ENCODE measurements at places on chromosomes 5 and 9.

- no peak for DNase-seq
Observed at GRCh38 chr9:9133526-9133925, 1333.9 kb upstream of the DMAC1 start.

GRCh38 chr5:110738503-110738811 is 350 bp upstream of the SLC25A46 start:
- no peak for DNase-seq

DNA sequence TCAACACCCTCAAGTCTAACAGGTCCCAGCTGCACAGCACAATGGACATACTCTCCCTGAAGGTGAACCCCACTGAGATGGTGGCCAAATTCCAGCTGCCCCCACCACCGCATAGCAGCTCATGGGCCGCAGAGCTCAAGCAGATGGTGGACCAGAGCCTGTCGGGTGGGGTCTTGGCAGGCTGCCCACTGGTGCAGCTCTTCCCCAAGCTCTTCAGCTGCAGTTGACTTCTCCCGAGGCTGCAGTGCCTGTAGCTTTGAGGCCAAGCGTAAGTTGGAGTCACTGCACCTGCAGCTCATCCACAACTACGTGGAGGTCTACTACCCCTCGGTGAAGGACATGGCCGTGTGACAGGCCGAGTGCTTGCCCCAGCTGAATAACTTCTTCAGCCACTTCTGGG is 56.6 kb upstream of the SPTLC1 start:
- DNase-seq = no peak

DNA sequence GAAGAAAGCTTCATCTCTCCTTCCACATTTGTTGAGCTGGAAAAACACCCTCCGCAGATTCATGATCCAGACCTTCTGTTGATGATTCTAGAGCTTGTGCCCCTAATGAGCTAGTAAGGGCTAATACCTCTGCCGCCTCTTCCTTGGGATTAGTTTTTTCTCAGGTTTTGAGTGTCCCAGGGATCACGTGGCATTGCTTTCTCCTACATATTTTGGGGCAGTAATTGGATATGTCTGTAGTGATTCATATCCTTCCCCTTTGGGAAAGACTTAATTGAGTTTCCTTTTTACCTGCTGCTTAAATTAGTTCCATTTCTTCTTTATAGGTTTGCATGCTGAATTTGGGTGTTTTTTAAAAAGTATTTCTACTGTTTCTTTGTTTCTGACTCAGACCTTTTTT is 143.9 kb downstream of the GOLPH3 start:
- no peak for DNase-seq

- DNase-seq = no peak
Observed at GRCh38 chr5:81161012-81161601, 72.0 kb upstream of the CKMT2 start.

GRCh38 chr9:100466829-100467221 is 6.1 kb upstream of the TMEFF1 start:
- no peak for DNase-seq

DNA sequence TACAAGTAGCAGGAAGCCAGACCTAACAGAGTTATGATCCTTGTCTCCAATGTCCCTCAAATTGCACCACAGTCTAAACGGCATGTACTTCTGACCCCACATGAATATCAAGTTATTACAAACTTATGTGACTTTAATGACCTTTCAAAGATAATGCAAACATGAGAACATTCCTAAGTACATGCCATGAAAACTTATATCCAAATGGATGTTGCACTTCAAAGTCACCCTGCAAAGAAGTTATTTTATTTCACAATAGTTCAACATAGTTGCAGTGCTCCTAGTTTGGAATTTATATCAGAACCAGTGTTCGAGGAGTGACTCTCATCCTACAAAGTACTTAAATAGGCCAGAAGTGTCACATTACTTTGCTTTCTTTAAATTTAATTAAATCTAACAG is 41.2 kb upstream of the ITGA1 start:
- DNase-seq = no peak

DNA sequence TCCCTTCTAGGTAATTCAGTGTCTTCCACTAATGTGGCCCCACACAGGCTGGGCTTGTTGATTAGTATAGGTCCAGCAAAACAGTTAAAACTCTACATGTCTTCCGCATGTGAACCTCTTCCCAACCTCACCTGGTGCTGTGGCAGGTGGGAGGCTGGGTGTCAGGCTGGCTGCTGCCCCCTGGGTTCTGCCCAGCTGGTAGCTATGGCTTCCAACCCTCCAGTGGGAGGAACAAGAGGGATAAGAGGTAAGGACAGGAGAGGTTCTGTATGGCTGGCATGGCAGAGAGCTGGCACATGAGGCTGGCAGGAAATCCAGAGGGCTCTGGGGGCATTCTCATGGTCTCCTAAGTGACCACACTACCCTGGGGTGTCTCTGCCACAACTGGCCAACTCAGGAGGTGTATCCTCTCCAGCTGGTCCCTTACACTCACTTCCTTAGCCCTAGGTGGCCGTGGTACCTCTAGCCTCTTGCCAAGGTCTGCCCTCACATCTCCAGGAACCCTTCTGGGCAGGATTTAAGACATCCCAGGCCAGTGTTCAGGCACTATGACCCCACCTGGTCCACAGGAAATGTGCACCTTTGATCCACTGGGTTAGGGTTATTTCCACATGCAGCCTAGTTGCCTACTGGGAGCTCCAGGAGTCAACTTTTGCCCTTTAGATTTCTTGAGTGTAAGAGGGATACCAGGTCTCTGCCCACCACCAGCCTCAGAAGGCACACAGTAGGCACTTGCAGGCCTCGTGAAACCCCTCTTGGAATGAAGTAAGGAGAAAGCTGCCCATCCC is 41.7 kb downstream of the AHRR start:
- no peak for DNase-seq

DNA sequence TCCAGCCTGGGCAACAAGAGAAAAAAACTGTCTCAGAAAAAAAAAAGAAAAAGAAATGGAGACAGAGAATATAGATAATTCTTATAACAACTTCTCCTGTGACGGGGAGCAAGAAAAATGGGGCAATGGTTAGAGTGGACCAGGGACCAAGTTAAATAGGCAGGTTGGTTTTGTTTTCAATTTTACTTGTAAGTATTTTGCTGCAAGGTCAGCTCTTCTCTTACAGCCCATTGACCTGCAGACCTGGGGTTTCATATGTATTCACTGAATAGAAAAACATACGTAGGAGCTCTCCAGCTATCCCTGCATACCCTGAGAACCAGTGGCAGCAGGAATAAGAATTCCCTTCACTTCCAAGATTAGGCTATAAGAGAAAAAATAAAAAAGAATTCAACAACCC is 29.2 kb upstream of the IL13 start:
- DNase-seq = no peak

DNA sequence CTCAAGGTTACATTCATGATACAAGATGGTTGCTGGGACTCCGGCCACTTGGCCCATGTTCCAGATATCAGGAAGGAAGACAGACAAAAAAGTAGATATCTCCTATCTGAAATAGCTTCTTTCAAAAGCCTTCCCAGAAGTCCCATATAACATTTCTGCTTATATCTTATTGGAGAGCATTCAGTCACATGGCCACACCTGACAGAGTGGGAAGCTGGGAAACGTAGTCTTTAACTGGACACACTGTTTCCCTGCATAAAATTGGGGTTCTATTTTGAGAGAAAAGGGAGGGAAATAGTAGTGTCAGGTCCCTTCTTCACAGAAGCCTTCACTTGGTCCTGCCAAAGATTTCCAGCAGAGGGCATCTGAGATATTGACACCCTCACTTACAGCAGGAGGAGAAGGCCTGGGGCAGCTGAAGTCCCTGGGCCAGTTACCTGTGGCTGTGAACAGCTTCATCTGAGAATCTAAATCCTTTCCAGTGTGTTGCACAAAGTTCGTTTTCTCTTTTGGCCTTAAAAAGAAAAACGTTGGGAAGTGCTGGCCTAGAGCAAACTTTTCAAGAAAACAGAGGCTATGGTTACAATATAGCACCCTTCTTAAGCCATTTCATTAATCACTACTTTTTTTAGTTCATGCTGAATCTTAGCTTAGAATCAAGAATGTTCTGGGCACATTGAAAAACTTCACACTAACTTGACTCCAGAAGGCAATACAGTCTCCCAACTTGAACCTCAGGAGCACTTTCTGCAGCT is 33.5 kb downstream of the SPEF2 start:
- no peak for DNase-seq

- DNase-seq = no peak
Observed at GRCh38 chr5:156531199-156531598, 204.2 kb downstream of the SGCD start.

DNA sequence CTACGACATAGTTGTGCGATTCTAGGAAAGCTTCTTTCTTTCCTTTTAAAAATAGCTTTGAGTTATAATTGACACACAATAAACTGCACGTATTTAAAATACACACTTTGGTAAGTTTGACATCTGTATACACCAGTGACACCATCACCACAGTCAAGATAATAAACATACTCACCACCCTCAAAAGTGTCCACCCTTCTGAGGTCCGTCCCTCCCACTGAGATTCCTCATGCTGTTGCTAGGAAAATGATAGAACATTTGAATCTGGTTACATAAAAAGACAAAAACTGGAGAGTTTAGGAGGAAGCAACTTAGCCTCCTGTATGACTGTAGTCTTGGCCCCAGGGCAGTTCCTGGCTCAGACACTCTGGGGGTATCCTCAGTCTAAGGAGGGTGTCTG is 17.2 kb downstream of the S100Z start:
- DNase-seq = no peak

- no peak for DNase-seq
Observed at GRCh38 chr9:109311286-109311685, 9.6 kb downstream of the EPB41L4B start.

DNA sequence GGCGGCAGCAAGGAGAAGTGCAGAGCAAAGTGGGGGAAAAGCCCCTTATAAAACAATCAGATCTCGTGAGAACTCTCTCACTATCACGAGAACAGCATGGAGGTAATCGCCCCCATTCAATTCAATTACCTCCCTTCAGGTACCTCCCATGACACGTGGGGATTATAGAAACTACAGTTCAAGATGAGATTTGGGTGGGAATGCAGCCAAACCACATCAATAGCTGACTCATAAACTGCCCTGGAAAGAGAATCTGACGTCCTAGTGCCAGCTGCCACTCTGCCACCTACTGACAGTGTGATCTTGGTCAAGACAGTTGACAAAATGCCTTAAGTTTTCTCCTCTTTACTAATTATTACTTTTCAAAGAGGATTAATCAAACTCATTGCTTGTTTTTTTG is 128.3 kb downstream of the GPBP1 start:
- DNase-seq = no peak

- DNase-seq = no peak
Observed at GRCh38 chr5:102795526-102795925, 40.4 kb downstream of the PAM start.

DNA sequence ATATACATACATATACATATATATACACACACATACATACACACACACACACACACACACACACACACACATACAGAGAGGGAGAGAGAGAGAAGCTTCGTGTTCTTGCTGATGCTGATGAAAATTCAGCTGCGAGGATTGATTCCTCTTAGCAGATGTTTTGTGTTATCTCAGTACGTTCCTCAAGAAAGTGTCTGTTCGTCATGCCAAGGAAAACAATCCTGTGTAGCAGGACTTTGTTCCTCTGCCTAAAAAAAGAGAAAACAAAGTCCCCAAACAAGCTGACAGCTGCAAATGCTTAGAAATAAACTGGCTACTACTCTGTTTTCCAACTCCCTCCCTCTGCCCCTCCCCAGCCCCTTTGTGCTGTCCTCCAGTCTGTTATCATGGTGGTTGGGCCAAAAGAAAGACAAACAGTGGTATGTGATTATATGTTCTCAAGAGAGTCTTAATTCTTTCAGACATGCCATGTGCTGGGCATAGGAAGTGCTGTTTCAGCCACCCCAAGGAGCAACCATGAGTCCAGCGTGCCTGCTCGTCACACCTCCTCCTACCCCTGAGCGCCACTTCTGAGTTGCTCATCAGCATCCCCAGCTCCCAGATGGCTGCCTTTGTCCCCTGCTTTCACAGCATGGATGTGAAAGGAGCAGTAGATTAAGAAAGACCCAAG is 71.5 kb upstream of the EQTN start:
- no peak for DNase-seq

- no peak for DNase-seq
Observed at GRCh38 chr5:174614500-174615135, 109.8 kb upstream of the MSX2 start.

DNA sequence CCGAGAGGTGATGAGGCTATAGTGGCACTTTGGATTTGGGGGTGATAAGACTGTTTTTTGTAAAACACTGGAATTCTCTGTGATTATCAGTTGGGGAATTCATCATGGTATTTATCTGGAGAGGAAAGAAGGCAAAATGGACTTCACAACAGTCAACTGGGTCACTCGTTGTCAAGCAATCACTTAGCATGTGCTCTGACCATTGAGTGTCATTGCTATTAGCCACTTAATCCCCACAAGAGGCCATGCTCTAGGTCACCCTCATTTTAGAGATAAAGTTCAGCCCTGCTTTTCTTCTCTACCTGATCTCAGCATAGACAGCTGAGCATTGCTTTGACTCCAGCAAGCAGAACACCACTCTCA is 160.1 kb upstream of the PITX1 start:
- no peak for DNase-seq

DNA sequence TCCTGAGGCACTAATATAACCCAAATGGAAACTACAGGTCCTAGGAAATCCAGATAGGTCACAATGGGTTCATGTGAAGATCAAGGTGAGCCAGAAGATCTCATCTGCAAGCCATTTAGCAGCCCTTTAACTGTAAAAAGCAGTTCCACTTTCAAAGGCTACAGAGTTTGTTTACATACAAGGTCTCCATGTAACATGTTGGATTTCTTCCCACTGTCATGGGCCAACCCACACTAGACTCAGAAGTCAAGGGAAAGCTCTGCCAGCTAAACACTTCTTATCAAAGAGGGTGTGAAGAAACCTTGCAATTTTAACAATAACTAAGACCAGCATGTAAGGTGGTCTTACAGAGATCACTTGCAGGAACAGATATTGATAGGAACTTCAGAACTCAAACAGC is 3.8 kb upstream of the CTNNAL1 start:
- DNase-seq = no peak

- DNase-seq = no peak
Observed at GRCh38 chr9:81374459-81375186, 314.7 kb downstream of the TLE1 start.

- no peak for DNase-seq
Observed at GRCh38 chr5:75522025-75522424, 10.3 kb downstream of the POLK start.

- no peak for DNase-seq
Observed at GRCh38 chr5:149731332-149731616, 1.2 kb downstream of the PPARGC1B start.

GRCh38 chr5:156020647-156021046 is 306.3 kb upstream of the SGCD start:
- DNase-seq = no peak

GRCh38 chr9:136203408-136204144 is 1.4 kb downstream of the LHX3 start:
- no peak for DNase-seq

- no peak for DNase-seq
Observed at GRCh38 chr5:32182463-32183063, 8.4 kb upstream of the GOLPH3 start.
